ENCODE measurements at places on chromosomes 4 and X.

- DNase-seq = no peak
These were observed 73.5 kb downstream of the PPP1R2C start for GRCh38 chrX:42704454-42704853.

DNA sequence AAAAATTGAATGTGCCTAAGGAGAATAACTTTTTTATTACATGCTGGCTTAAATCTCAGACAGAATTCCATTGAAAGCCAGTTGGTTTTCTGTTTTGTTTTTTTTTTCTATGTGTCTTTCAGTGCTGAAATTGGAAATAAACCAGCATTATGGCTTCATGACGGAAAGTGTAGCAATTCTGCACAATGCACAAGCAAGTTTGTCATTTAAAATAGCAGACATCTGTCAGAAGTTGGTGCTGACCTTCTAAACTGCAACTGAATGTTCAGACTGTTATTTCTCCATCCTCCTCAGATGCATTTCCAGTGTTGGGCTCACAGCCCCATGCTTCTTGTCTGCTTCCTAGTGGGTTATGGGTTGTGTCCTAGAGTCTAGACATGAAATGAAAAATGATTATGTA is 107.2 kb upstream of the LIMCH1 start:
- no peak for DNase-seq

DNA sequence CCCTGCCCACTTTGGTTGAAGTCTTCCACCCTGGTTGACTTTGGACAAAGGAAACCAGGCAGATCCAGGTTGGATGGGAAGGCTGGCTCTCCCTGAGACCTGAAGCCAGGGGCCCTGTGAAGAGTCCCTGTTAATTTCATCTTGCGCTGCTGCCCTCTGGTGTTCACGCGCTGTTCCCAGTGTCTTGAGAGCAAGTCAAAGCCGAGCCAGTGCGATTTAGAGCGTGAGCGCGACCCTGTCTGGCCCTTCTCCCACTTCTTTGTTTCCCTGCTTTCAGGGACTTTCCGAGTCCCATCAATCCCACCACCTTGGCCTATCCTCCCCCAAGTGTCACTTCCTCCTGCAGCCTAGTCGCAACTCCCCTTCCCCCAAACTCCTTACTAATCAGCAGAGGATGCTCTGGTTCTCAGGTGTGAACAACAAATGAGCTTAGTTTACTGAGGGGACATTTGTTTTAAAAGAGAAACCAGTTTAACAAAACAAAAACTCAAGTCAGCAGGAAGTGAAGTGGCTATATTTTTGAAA is 25.8 kb upstream of the CHRNA9 start:
- DNase-seq = peak; percentile 92

DNA sequence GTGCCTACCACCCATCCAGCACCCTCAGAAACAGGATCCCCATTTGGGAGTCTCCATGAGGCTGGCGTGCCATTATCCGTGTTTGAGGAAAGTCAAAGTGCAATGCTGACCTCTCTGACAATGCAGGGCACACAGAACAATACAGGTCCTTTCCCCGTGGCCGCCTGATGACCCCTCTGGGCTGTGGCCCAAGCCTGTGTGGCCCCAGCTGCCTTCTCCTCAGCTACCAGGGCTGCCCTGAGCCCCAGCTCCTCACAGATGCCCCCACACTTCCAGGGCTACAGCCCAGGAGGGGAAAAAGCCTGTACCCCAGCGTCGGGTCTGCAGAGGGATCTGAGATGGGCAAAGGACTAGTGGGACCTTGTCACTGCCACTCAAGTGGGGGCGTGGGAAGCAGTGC is 15.5 kb downstream of the ZFYVE28 start:
- no peak for DNase-seq

- DNase-seq = no peak
These were observed 2440.0 kb downstream of the PCDH7 start for GRCh38 chr4:33160126-33160525.

All from nephron progenitor cell (in vitro differentiated cells).